ENCODE measurements at places on chromosomes 2 and 18. TPM values are rescaled to one million over a fixed set of nuclear protein-coding genes. Genes with fewer than 3 reads are reported as not detected.
A peak's percentile ranks its signal among the peaks of the same experiment; 100 is the strongest.

- DNase-seq, result no peak
- no peaks in the 10 kb centered on the region for H3K4me1 ChIP-seq
- H3K27ac ChIP-seq, result no peak overlapping the region
- no peak overlapping the region for H3K4me3 ChIP-seq
- H3K27me3 ChIP-seq, result peaks cover 13% of the 10 kb centered on the region
- peaks cover 5% of the 10 kb centered on the region for H3K36me3 ChIP-seq
Measured at GRCh38 chr2:375270-375955, 87.5 kb upstream of the ALKAL2 start.

DNA sequence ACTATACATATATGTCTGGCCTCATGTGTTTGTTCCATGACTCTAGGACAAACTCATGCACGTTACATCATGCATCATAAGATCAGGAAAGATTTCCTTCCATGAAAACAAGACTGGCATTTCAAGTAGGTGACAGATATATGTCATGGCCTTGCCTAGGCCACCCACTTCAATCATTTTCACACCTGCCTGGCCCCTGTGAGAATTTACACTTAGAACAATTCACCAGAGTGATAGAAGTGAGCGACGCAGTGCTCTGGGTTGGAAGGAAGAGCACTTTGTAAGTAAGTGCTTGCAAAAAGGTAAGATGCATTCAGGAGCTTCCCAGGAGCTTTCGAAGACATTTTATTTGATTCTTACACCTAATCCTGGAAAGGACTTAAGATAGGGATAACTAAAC is 39.5 kb downstream of the TMEM163 start:
- H3K4me1 ChIP-seq, result peaks cover 34% of the 10 kb centered on the region
- H3K4me3 ChIP-seq, result peak overlapping the region; percentile 79
- no peak for DNase-seq
- no peaks in the 10 kb centered on the region for H3K36me3 ChIP-seq

DNA sequence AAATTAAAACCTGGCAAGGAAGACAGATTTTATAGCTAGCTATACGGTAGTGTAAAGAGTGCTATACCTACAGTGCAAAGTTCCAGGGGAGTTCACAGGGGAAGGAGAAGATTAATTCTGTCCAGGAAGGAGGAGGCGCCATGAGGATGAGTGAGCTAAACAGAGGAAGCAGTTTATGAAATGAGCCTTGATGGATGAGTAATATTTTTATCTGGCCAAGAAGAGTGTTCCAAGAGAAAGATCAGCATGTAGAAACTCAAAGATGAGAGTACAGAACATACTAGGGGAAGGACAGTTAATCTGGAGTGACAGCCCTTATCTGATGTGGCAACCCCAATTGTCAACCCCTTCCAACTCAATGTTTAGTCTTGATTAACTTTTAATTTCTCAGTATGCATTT is 54.8 kb downstream of the CDH20 start:
- no peak for DNase-seq
- H3K4me3 ChIP-seq, result no peak overlapping the region
- H3K36me3 ChIP-seq, result no peaks in the 10 kb centered on the region

- peaks cover 4% of the 10 kb centered on the region for H3K36me3 ChIP-seq
- peaks cover 9% of the 10 kb centered on the region for H3K27me3 ChIP-seq
- no peak for DNase-seq
- H3K4me3 ChIP-seq, result no peak overlapping the region
Measured at GRCh38 chr2:118936306-118936705, 5.7 kb upstream of the MARCO start.

GRCh38 chr2:289362-290089 is 1.6 kb upstream of the ALKAL2 start:
- peaks cover 12% of the 10 kb centered on the region for H3K4me1 ChIP-seq
- peaks cover 5% of the 10 kb centered on the region for H3K36me3 ChIP-seq
- H3K27me3 ChIP-seq, result peaks cover 36% of the 10 kb centered on the region
- H3K27ac ChIP-seq, result no peak overlapping the region
- DNase-seq, result no peak

The RSAD2 gene
- total RNA-seq, result 4.1 TPM

The RFTN2 gene
- not detected for total RNA-seq

The NAT8 gene
- total RNA-seq, result not detected

The FER1L5 gene
- not detected for total RNA-seq

The KHK gene
- 4.5 TPM for total RNA-seq
